Central memory CD8-positive, alpha-beta T cell (primary cell): ENCODE measurements at places on chromosomes 12 and 14.
A peak's percentile ranks its signal among the peaks of the same experiment; 100 is the strongest.

GRCh38 chr12:12534975-12535374 lies 27.7 kb downstream of the DUSP16 start:
- no peak overlapping the region for H3K27ac ChIP-seq
- peaks cover 4% of the 10 kb centered on the region for H3K4me1 ChIP-seq
- no peak overlapping the region for H3K4me3 ChIP-seq
- DNase-seq = no peak
- no peaks in the 10 kb centered on the region for H3K36me3 ChIP-seq
- no peaks in the 10 kb centered on the region for H3K27me3 ChIP-seq

DNA sequence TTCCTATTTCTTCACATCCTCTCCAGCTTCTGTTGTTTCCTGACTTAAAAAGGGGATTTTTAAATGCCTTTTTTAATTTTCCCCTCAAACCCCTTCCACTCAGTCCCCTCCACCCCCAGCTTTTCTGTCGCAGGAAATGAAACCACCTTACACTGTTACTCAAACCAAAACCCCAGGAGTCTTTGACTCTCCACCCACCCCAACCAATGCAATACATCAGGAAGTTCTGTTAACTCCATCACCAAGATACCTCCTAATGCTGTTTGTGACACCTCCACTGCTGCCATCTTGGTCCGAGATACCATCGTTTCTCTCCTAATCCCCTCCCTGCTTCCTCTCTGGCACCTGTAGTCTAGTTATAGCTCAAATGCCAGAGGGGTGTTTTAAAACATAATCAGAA lies 25.4 kb upstream of the CPM start:
- peaks cover 10% of the 10 kb centered on the region for H3K4me1 ChIP-seq
- no peak for DNase-seq
- H3K27me3 ChIP-seq = no peaks in the 10 kb centered on the region
- no peak overlapping the region for H3K4me3 ChIP-seq
- no peak overlapping the region for H3K27ac ChIP-seq
- peaks cover 2% of the 10 kb centered on the region for H3K36me3 ChIP-seq

- DNase-seq = no peak
- H3K27me3 ChIP-seq = no peaks in the 10 kb centered on the region
- H3K36me3 ChIP-seq = peaks cover 4% of the 10 kb centered on the region
- no peaks in the 10 kb centered on the region for H3K4me1 ChIP-seq
These were observed 32.7 kb downstream of the MYF5 start for GRCh38 chr12:80749456-80749855.

DNA sequence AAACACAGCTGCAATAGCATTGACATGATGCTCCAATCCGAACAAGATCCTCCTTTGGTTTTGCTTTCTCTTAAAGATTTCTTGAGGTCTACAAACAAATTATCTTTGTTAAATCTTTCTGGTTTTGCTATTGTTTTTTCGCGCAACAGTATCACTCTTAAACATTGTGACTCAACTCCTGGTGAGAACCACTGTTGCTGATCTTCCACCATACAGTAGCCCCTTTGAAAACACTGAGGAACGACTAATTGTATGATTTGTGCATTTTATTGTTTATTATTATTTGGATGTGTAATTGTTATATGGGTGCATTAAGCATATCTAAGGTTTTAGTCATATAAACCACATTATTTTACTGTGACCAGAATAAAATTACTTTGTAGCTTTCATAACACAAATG lies 282.8 kb downstream of the EGLN3 start:
- no peaks in the 10 kb centered on the region for H3K27me3 ChIP-seq
- H3K4me3 ChIP-seq = no peak overlapping the region
- H3K36me3 ChIP-seq = no peaks in the 10 kb centered on the region
- DNase-seq = no peak
- H3K27ac ChIP-seq = no peak overlapping the region
- H3K4me1 ChIP-seq = no peaks in the 10 kb centered on the region

DNA sequence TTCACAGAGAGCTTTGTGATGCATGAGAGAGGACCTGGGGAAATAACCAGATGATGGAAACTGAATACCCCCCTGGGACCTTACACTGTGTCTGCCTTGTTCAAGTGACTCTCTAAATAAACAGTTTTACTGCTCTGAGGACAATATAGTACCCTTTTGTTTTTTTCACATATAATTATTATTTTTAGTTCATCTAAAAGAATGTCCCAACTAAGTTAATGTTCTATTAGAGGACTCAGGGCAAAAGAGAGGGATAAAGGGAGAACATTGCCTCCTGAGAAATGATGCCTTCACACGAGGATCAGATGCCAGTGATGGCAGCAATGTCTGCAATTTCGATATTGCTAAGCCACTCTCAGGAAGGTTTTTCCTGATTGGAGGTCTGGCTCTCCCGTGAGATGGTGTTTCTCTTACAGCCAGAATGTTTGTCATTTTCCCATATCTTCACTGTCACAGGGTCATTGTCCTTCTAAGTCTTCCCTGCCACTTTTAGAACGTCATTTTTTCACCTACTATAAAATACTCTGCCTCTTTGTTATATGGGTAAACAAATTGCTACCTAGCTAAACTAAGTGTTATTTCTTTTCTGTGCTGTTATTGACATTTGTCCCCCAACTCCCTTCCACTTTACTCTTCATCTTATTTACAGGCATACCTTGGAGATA lies 201.6 kb downstream of the RAD51B start:
- no peak for DNase-seq
- no peaks in the 10 kb centered on the region for H3K4me1 ChIP-seq
- H3K36me3 ChIP-seq = peaks cover 4% of the 10 kb centered on the region
- no peak overlapping the region for H3K4me3 ChIP-seq
- H3K27ac ChIP-seq = no peak overlapping the region
- no peaks in the 10 kb centered on the region for H3K27me3 ChIP-seq

GRCh38 chr12:82857911-82858533 lies 171.3 kb downstream of the TMTC2 start:
- no peaks in the 10 kb centered on the region for H3K27me3 ChIP-seq
- H3K4me3 ChIP-seq = no peak overlapping the region
- no peaks in the 10 kb centered on the region for H3K4me1 ChIP-seq
- H3K27ac ChIP-seq = no peak overlapping the region

- H3K27ac ChIP-seq = peak overlapping the region; percentile 89
- H3K27me3 ChIP-seq = no peaks in the 10 kb centered on the region
- H3K4me1 ChIP-seq = peaks cover 48% of the 10 kb centered on the region
- no peak for DNase-seq
- H3K36me3 ChIP-seq = peaks cover 14% of the 10 kb centered on the region
These were observed 21.3 kb downstream of the GCH1 start for GRCh38 chr14:54881235-54881760.

GRCh38 chr14:99744199-99744872 lies 48.9 kb upstream of the EML1 start:
- peaks cover 94% of the 10 kb centered on the region for H3K27me3 ChIP-seq
- H3K27ac ChIP-seq = no peak overlapping the region
- H3K4me1 ChIP-seq = no peaks in the 10 kb centered on the region
- no peak overlapping the region for H3K4me3 ChIP-seq
- H3K36me3 ChIP-seq = peaks cover 2% of the 10 kb centered on the region
- DNase-seq = no peak

DNA sequence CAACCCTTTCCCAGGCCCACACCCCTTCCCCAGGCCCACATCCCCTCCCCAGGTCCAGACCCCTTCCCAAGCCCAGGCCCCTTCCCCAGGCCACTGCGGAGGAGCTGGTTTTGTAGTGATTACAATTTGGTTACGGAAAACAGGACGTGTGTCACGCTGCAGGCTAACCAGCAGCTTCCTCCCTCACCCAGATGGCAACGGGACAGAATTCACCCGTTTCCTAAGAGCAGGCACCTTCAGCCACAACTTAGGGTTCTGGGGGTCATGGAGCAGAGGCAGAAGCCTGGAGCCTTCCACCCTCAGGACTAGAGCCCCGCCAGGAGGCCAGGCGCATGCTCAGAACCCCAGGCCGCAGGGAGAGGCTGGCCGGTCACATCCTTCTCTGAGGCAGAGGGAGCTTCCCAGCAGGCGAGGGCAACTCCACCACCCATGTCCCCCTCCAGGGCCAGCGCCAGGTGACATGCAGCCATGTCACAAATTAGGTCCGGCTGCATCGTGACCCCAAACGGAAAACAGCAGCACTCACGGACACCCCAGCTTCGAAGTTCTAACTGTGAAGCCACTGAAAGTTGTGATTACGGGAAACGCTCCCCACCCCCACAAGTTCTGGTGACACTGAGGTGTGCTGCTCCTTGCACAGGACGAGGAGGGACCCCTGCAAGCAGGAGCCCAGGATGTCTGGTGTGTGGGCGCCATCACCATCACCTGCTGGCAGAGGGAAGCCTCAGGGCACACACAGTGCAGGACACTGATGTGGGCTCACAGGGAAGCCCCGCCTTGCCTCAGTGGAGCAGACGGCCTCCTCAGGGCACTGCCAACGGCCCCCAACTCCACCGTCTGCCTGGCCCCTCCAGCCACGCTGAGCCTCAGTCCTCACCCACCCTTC lies 7.7 kb downstream of the BRF1 start:
- H3K27me3 ChIP-seq = no peaks in the 10 kb centered on the region
- no peak for DNase-seq
- H3K4me3 ChIP-seq = peak overlapping the region; percentile 37
- H3K27ac ChIP-seq = peak overlapping the region; percentile 91
- peaks cover 13% of the 10 kb centered on the region for H3K36me3 ChIP-seq

- H3K27ac ChIP-seq = no peak overlapping the region
- no peak overlapping the region for H3K4me3 ChIP-seq
- DNase-seq = no peak
- no peaks in the 10 kb centered on the region for H3K36me3 ChIP-seq
- H3K4me1 ChIP-seq = no peaks in the 10 kb centered on the region
These were observed 608.4 kb downstream of the FSCB start for GRCh38 chr14:43898687-43899086.

DNA sequence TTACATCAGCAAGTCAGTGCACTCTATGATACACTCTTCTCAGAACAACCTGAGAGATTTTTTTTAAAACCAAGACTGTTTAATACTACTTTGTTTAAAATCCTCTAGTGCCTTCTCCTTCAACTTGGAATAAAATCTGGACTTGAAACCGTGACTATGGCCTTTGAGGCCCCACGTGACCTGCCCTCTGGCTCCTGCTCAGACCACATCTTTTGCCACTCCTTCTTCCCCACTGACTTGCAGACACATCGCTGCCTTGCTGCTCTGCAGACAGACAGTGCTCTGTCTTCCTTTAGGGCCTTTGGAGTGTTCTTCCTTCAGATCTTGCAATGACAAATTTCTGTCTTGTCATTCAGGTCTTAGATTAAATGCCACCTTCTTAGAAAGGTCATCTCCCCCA lies 48.5 kb downstream of the TTC8 start:
- DNase-seq = no peak
- H3K36me3 ChIP-seq = no peaks in the 10 kb centered on the region
- H3K27ac ChIP-seq = no peak overlapping the region
- H3K4me3 ChIP-seq = no peak overlapping the region
- no peaks in the 10 kb centered on the region for H3K27me3 ChIP-seq

DNA sequence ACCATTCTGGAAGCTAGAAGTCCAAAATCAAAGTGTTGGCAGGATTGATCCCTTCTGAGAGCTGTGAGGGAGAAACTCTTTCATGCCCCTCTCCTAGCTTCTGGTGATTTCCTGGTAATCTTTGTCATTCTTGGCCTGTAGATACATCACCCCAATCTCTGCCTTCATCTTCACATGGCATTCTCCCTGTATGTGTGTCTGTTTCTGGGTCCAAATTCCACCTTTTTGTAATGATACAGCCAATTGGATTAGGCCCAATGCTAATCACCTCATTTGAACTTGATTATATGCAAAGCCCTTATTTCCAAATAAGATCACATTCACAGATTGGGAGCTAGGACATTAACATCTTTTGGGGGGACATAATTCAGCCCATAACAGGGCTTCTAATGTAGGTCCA lies 76.9 kb upstream of the MBIP start:
- no peak overlapping the region for H3K4me3 ChIP-seq
- no peaks in the 10 kb centered on the region for H3K36me3 ChIP-seq
- H3K27ac ChIP-seq = no peak overlapping the region
- H3K4me1 ChIP-seq = no peaks in the 10 kb centered on the region

GRCh38 chr14:24443053-24443665 lies 583 bp upstream of the SDR39U1 start:
- H3K36me3 ChIP-seq = peaks cover 27% of the 10 kb centered on the region
- peaks cover 31% of the 10 kb centered on the region for H3K4me1 ChIP-seq
- H3K27me3 ChIP-seq = no peaks in the 10 kb centered on the region
- no peak for DNase-seq

- peaks cover 3% of the 10 kb centered on the region for H3K36me3 ChIP-seq
- H3K27ac ChIP-seq = no peak overlapping the region
- DNase-seq = no peak
- H3K4me1 ChIP-seq = peaks cover 19% of the 10 kb centered on the region
- H3K27me3 ChIP-seq = no peaks in the 10 kb centered on the region
These were observed 1.8 kb upstream of the RAB5B start for GRCh38 chr12:55972042-55972441.
